Activated CD4-positive, alpha-beta T cell treated with anti-CD3 and anti-CD28 coated beads for 36 hours (primary cell): ENCODE measurements at places on chromosomes 5 and 9.

DNA sequence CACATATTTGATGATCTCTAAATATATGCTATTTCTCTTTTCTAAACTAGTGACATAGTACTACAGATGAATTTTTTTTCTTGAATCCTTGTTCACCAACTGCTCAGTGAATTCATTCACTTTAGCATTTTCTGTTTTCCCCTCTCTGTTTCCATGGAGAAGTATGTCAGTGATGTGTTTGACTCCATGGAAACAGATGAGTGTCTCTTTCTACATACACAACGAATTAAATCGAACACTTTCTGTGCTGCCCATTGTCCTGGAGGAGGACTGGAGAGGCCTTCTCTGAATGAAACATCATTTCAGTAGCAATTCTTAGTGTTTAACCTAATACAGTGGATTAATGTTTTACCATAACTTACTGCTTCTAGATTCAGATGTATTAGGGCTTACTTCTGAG is 9.5 kb downstream of the INVS start:
- no peak for DNase-seq

- DNase-seq = peak; percentile 20
Measured at GRCh38 chr9:124660341-124660801, 110.7 kb downstream of the NR6A1 start.

DNA sequence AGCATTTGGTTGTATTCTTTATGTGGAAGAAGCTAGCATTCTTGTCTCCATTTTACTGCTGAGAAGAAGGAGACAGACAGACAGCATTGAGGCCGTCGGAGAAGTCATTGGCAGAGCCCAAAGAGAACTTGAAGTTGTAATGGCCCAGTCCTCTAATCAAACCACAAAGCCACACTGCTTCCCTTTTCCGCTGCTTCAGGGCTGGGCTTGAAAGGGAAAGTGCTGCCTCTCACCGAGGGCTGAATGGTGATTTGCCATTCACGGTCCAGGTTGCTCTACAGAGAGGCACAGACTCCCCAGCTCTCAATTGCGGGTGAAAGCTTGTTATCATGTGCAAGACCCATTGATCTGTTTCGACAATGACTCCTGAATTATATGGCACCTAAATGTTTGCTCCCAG is 25.6 kb upstream of the POU4F3 start:
- DNase-seq = no peak

- no peak for DNase-seq
Measured at GRCh38 chr5:57841676-57842363, 359.2 kb upstream of the ACTBL2 start.

DNA sequence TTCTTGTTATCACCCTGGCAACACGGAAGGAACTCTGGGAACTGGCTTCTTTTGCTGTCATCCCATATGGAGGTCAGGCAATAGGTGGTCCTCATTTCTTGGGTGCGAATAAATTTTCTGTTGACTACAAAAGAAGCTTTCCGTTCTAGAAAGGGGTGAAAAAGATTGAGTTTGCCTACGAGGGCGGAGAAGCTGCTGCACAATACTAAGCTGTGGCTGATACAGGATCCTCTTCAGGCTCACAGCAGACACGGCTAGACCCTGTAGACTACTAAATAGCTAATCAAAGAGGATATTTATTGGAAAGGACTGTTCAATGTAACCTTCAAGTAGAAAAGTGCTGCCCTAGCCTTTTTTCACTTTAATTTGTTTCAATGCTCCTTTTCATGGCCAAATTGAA is 58.1 kb downstream of the TJP2 start:
- DNase-seq = no peak

DNA sequence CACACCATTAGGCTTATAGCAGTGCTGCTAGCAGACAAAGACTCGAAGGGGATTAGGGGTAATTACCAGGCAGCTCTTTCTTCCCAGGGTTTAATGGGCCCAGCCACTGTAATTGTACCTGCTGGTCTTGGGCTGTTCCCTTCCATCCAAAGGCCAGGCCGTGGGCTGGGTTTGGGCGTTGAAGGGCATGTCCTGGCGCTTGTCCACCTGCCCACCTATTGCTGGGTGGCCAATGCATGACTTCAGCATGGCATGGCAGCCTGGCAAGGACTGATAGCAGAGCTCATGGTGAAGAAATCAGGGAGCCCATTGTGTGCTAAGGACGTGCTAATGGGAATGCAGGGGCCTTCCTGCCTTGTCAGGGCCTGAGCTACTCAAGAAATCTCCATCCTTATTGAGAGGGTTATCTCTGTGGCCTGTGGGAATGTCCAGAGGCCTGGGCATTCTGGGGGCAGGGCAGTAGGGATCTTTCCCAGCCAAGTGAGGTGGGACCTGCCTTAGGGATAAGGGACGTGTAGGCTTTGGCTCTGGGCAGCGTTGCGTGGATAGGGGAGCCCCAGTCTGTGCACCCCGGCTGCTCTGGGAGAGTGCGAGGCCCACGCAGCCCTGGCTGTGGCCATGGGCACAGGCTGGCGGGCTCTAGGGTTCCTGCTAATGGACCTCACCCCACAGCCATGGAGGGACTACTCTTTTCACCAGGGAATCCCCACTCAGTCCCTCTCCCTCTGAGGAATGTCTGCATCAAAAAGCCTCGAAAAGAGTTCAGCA is 116.1 kb upstream of the PITX1 start:
- DNase-seq = no peak
